ENCODE measurements at places on chromosomes 6 and 20.

DNA sequence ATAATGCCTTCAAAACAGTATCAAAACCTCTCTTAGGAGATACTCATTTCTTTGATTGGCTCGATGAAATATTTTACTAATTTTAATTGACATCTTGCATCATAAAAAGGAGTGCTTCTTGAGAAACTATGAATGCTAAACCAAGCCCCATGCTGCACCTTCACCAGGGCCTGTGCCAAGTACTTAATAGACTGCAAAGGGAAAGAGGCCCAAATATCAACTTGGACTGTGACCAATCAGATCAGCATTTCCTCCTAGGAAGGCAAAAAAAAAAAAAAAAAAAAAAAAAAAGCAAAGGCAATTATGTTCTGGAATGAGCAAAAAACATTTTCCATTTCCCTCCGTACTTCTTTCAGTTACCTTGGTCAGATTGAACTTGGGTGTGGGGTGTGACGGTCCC, 253.0 kb upstream of the SOX4 start:
- DNase-seq: no peak

DNA sequence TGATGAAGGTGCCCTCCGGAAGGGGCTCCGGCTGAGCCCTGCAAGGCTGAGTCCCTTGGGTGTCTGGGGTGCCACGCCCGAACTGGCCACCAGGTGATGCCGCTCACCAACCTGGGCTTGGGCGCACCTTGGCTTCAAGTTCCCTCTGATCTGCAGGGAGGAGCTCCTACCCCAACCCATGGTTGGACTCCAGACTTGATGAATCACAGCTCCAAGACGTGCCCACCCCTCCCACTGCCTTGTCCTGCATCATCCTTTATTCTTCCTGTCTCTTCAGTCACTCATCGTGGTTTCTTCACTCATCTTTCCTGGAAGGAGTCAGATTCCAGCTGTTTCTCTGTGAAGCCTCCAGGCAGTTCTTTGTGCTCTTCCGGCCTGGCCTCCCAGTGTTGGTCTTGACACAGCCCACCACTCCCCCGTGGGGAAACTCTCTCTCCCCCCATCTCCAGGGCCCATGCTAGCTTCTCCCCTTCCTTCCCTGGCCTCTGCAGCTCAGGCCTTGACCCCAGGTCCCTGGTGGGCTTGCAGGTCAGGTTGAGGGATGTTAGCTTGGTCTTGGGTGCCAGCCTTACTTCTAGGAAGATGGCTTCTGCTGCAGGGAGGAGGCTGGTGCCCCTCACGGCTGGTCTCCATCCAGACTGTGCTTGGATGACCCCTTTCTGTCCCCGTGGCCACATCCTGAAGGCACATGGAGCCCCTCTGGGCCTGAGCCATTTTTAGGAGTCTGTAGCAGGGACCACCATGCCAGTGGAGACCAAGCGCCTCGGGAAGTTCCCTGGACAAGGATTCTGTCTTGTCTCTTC, 2.6 kb upstream of the ZBP1 start:
- peak; percentile 72 for DNase-seq

- no peak for DNase-seq
These were observed 11.6 kb downstream of the RBCK1 start for GRCh38 chr20:419556-420165.

DNA sequence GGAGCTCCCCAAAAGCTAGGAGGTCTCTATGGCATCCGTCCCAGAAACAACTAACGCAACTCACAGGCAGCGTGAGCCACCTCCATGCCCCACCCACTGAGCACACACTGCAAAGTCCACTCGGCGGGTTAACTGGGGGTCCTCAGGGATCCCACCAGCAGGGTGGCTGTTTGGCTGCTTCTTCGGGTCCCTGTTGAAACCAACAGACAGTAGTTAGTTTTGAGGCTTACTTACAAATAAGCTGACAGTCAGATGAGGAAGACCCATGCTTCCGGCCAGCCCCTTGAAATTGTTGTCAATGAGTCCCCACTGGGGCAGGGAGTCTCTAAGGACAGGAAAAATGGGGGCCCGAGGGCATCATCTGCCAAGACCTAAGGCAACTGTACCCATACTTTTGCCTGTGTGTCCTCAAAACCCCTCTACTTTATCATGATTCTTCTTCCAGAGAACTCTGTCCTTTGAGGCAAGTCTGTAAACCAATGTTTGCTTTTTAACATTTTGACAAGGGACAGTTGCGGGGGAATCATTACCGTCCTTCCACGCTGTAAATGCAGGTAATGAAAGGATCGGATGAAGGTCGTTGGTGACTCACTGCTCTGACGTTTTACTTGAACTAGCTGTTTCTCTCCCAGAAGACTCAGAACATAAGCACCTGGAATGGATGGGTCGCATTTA, 2.2 kb upstream of the PCK1 start:
- DNase-seq: no peak

GRCh38 chr6:33298773-33299236, at the start of gene RGL2:
Gene RGL2 (minus strand): TSS chr6:33298942. CDS start chr6:33298610, 332 bp downstream.
- DNase-seq: peak; percentile 70

- DNase-seq: no peak
These were observed 37.1 kb downstream of the IGF2R start for GRCh38 chr6:160005861-160006540.

GRCh38 chr6:16286151-16286522, 47.8 kb downstream of the GMPR start:
- no peak for DNase-seq

- peak; percentile 84 for DNase-seq
These were observed 92.4 kb downstream of the PRND start for GRCh38 chr20:4813863-4814695.

- no peak for DNase-seq
These were observed 46.1 kb downstream of the PHACTR3 start for GRCh38 chr20:59650418-59650817.

- DNase-seq: no peak
These were observed 90.7 kb downstream of the CDH22 start for GRCh38 chr20:46217583-46217982.

DNA sequence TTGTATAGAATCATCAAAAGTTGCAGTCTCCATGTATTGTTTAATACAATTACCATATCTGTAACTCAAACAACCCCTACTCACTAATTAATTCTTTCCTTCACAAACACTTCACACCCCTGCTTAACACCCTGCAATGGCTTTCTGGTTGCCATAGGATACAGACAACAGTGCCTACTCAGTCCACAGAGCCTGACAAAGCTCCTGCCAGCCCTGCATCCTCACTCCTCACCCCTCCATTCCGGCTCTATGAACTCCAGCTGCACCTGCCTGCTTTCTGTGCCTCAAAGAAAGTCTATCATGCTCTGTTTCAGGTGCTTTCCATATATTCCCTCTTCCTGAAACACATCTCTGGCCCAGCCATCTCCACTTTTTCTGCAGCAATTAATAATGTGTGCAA, 253.4 kb downstream of the HACE1 start:
- no peak for DNase-seq

GRCh38 chr6:77461796-77462195, 1.5 kb downstream of the HTR1B start:
- DNase-seq: no peak

DNA sequence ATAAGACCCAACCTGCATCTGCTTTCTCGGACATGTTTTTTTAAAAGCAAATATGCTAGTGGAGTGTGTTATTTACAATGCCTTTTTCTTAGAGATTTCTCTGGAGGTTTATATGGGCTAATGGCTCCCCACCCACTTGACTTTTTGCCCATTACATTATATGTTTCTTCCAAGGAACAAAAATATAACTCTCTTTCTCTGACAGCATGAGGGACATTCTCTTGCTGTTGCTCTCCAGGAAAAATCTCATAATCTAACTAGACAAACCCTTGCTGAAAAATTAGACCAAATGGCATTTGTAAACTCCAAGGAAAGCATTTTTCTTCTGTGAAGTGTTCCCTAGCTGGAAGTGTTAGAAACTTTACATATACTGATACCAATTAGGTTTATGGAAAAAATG, 213.7 kb downstream of the PRL start:
- no peak for DNase-seq

DNA sequence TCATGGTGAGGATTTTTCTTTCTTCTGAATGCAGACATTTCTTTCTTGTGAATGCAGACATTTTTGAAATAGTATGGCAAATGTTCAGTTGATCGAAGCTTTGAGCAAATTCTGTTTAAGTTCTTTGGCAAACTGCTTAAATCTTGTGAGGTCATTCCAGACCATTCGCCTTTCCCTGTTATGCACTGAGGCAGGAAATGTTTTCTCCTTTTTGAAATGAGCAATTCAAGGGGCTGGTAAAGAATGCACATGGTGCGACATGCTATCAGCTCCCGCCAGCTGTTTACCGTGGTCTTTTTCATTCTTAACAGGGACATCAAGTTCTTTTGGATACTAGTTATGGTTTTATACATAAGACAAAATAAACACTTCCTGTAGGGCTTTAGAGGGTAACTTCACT, 112.0 kb upstream of the CCN2 start:
- DNase-seq: no peak

DNA sequence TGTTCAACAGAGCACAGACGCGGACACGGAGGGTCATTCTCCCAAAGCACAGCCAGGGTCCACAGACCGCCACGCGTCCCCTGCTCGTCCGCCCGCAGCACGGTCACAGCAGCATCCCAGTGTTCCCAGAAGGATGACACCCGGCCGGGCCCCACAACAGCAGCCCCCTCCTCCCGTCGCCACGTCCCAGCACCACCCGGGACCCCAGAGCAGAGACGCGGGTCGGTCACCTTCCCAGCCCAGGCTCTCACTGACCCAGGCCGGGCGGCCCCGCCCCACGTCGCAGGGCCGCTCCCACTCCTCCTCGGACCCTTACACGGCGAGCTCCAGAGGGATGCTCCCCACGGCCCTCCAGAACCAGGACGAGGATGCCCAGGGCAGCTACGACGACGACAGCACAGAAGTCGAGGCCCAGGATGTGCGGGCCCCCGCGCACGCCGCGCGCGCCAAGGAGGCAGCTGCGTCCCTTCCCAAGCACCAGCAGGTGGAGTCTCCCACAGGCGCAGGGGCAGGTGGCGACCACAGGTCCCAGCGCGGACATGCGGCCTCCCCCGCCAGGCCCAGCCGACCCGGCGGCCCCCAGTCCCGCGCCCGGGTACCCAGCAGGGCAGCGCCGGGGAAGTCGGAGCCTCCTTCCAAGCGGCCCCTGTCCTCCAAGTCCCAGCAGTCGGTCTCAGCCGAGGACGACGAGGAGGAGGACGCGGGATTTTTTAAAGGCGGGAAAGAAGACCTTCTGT, 64.3 kb downstream of the FNDC1 start:
- no peak for DNase-seq

DNA sequence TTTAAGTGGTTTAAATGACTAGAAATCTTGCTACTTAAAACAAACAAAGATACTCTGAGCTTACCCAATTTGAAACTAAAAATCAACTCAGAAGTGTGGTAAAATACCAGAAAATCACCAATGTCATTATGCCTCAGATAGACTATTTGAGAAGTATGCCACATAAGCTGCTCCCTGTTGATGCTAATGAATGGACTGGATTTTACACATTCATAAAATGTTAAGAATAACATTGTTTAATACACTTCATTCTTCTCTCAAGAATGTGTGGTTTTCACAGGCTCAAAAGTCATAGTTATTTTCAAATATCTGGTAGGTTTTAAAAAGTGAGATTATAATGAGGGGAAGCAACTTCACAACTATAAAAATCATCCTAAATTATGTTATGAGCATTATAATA, 170.6 kb downstream of the TASP1 start:
- no peak for DNase-seq

- DNase-seq: no peak
These were observed 63.4 kb downstream of the ARID1B start for GRCh38 chr6:156840606-156841005.

DNA sequence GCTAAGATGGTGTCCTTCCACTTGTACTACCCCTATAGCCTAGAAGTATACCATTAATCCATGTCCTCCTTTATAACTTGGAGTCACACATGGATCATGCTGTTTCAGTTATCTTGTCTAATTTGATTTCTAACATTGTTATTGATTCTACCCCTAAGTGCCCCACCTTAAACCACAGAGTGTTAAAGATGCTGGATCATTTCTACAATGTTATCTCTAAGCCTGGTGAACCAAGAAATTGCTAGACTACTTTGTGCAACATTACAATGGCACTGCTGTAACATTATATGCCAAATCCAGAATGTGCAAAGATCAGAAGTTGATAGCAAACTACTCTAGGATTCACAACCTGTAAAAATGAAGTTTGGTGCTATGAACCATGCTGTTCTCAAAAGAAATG, 1.7 kb downstream of the CGA start:
- DNase-seq: no peak

- no peak for DNase-seq
These were observed 63.4 kb upstream of the PMEPA1 start for GRCh38 chr20:57773059-57773815.

DNA sequence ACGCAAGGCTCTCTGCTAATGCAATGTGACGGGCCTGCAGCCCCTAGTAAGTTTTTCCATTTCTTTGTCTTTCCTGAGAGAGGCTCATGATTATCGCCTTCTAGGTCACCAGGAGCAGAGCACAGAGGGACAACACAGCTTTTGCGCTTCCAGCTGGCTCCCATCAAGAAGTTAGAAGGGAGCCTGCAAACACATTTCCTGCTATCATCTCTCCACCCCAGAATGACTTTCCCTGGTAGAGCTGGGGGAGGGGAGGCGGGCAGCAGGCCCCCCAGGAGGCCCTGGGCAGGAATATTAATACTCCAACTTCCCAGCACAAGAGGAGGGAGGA, 35.7 kb upstream of the CCDC167 start:
- DNase-seq: no peak

- DNase-seq: no peak
These were observed 12.2 kb upstream of the MOXD1 start for GRCh38 chr6:132413499-132413802.

DNA sequence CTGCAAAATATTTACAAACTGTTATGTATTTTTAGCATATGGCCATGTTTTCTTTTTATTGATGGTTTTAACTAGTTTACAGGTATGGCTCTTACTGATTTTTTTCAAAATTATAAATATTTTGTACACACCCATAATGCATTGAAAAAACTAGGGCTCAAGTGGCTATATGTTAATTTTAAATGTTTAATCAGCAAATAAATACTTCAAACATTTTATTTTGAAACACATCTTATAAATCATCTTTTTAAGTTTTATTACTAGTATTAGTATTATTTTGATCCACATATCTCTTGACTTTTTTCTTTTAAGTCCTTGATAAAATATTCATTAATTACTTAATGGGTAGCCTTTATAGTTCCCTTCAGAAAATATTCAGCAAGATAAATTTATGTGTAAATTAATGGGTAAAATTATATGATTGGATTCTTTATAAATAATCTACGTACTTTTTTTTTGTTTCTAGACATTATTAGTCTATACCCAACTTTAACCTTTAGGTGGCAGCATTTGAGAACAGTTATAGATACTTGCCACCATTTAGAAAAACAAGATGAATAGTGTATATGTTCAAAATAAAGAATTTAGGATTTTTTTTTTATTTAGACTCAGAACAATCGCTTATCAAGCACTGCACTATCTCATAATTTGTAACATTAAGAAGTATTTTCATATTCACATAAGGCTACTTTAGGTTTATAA, 241.9 kb downstream of the ADGRB3 start:
- no peak for DNase-seq

Data from CD4-positive, alpha-beta T cell treated with Interleukin-6 at 100 ng/mL for 8 hours (primary cell).